ENCODE measurements at places on chromosomes 2 and 18.

DNA sequence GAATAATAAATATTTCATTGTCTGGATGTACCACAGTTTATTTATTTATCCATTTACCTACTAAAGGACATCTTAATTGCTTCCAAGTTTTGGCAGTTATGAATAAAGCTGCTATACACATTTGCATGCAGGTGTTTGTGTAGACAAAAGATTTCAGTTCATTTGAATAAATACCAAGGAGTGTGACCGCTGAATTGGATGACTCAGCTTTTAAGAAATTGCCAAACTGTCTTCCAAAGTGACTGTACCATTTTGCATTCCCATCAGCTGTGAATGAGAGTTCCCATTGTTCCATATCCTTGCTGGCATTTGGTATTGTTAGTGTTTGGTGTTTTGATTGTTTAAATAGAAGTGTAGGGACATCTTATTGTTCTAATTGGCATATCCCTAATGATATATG lies 36.2 kb upstream of the FMNL2 start:
- no peak for DNase-seq

- no peak for DNase-seq
Observed at GRCh38 chr18:52577795-52578194, 237.8 kb downstream of the DCC start.

GRCh38 chr18:10485475-10485874 lies 31.0 kb downstream of the APCDD1 start:
- DNase-seq, result no peak

- no peak for DNase-seq
Observed at GRCh38 chr18:55763805-55764204, 175.8 kb upstream of the TCF4 start.

All from CD4-positive, alpha-beta T cell treated with Interleukin-6 for 4 hours (primary cell).